ENCODE measurements at places on chromosomes 11 and 22.

DNA sequence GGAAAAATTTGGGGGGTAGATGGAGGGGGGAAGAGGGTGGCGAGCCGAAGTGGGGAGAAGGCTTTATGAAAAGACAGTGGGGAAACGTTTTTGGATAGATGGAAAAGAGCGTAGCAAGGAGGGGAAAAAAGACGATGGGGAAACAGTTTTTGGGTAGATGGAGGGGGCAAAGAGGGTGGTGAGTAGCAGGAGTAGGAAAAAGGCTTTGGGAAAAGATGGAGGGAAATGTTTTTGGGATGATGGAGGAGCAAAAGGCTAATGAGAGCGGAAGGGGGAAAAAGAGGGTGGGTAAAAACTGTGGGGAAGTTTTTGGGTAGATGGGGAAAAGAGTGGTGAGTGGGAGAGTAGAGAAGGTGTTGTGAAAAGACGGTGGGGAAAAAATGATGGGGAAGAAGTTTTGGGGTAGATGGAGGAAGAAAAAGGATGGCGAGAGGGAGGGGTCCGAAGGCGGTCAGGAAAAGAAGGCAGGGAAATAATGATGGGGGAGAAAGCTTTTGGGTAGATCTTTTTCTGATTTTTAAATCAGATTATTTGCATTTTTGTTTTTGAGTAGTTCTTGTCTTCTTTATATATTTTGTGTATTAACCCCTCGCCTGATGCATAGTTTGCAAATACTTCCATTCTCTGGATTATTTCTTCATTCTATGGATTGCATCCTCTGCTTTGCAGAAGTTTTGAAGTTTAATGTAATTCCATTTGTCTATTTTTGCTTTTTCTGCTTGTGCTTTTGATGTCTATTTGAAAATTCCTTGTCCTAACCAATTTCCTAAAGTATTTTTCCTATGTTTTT lies 115.3 kb upstream of the SERPIND1 start:
- no peak for DNase-seq

- no peak for DNase-seq
These were observed 1.1 kb upstream of the ADM start for GRCh38 chr11:10303558-10304363.

DNA sequence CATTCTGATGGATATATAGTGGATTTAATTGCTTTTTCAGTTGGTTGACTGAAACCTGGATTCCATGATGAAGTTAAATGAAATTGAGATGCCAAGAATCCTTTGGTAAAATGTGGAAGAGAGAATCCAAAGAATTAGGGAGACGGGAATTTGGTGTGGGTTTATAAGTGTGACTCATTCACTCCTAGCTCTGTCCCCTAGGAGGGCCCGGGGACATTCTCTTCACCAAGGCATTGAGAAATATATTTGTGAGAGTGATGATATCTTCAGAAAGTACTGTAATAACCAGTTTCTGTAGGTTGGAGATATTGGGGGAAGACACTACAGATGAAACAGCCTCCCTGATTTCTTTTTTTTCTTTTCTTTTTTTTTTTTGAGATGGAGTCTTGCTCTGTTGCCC lies 13.6 kb upstream of the PHOX2A start:
- DNase-seq, result no peak

- DNase-seq, result no peak
These were observed 4.3 kb downstream of the SHANK3 start for GRCh38 chr22:50676661-50677492.

DNA sequence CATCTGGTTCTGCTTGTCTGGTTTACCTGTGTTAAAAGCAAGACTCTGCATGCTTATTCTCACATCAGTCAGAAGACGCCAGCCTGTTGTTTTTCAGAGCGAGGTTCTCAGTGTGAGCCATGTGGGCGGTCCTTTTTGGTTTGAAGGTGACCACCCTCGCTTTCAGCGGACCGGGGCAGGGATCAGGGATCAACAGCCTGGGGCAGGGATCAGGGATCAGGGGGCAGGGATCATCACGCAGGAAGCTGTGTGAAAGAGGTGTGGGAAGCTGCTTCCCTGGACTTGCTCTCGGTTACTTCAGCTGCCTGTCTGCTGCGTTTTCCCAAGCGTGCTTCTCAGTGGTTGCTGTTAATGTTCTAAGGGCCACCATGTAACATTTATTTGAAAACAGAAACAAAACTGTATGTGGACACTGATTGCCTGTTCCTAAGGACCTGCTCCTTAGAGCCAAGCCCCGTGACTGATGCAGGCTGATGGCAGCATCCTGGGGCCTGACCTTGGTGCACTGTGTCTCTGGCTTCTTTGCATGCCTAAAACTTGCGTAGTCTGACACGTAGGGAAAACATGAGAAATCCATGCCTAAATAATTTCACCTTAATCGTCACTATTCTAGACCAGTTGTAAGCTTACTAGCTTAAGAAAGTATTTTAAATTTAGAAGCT lies 146.9 kb downstream of the ATXN10 start:
- no peak for DNase-seq

- no peak for DNase-seq
These were observed 691.1 kb downstream of the METTL15 start for GRCh38 chr11:28799316-28799715.

DNA sequence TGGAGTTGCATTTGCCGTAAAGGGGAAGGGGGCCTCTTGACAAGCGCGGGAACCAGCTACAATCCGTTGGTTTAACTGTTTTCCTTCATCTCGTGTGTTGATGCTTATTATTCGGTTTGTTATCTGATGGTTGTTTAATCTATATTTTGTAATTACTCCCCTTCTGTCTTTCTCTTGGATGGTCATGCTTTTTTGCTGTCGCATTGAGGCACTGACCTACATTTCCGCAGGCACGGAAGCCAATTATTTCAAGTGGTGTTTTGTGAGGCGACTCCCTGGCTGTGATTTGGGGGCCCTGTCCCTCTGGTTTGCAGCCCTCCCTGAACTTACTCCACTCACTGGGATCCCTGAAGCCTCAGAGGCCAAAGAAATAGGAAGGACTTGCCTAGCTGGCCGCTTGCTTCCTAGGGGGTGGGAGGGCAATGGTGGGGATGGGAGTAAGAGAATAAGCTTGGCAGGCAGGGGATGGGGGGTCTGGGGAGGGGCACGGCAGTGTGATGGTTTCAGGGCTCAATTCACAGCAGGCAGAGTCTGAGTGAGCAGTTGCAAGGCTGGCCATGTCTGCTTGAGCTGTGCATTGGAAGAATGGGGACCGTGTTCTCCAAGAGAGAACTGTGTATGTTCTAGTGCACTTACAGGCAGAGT lies 165.8 kb upstream of the B3GAT1 start:
- no peak for DNase-seq

- no peak for DNase-seq
These were observed 96.2 kb downstream of the RDX start for GRCh38 chr11:110200241-110200640.

GRCh38 chr11:24819006-24819405 lies 322.2 kb downstream of the LUZP2 start:
- DNase-seq, result no peak

DNA sequence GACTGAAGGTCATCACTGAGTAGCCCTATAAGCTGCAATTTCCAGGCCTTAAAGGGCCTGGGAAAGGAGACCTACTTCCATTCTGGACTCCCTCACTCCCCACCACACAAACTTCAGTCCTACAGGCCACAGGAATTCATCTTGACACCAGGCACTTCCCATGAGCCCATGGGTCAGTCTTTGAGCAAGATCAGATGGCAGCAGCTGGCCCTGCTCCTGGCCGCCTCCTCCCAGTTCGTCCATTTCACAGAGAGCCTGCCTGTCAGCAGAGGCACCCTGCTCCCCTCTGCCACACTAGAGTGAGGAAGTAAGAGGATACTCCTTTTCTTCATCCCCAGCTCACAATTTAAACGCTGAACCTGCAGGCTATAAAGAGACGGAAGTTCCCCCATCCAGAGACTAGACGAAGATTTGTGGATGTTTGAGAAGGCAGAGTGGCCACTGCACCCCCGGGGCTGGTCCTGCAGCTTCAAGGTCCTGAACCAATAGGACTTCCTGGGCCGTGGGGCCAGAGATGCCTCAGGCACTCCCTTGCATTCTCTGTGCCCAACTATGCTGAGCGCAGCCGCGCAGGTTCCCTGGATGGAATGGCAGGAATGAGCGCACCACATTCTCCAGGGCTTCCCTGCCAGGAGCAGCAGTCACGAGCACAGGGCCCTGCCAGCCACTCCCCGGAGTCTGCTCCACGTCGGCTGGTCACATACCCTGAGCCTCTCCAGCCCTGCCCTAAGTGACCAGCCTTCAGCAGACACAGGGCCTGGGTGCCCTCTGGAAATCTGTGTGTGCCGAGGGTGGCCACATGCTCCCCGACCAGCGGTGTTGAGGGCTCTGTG lies 33.5 kb upstream of the BID start:
- no peak for DNase-seq

DNA sequence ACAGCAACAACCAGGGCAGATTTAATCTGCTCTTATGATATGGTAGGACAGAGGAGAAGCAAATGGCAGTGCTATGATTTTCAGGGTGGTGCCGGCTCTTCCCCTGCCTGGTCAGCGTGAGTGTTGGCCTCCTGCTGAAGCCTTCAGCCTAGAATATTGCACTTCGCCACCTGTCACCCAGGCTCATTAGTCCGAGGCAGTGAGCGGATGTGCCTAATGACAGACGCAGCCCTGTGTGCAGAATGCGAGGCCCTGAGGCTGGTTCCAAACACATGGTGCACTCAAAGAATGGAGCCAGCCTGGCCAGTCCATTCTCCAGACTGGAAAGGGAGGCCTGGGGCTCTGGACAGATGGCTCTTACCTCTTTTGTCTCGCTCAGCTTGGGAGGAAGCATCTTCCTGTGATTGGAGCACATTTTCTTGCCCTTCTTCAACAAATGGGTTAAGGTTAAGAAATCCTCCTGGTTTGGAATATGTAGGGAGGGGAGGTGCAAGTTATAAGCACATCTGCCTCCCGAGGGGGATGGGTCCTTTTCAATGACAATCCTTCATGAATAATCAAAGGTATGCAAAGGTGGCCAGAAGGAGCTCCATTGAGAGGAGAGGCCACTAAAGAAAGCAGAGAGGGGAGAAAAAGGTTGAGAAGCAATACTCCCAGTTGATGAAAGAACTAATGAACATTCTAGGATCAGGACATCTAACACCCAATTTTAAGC lies 39.7 kb upstream of the GALNT18 start:
- no peak for DNase-seq

- DNase-seq, result no peak
These were observed at the start of gene MMP27 for GRCh38 chr11:102705626-102706025. MMP27 (minus strand) TSS chr11:102705769; CDS start chr11:102705714, 55 bp downstream.

DNA sequence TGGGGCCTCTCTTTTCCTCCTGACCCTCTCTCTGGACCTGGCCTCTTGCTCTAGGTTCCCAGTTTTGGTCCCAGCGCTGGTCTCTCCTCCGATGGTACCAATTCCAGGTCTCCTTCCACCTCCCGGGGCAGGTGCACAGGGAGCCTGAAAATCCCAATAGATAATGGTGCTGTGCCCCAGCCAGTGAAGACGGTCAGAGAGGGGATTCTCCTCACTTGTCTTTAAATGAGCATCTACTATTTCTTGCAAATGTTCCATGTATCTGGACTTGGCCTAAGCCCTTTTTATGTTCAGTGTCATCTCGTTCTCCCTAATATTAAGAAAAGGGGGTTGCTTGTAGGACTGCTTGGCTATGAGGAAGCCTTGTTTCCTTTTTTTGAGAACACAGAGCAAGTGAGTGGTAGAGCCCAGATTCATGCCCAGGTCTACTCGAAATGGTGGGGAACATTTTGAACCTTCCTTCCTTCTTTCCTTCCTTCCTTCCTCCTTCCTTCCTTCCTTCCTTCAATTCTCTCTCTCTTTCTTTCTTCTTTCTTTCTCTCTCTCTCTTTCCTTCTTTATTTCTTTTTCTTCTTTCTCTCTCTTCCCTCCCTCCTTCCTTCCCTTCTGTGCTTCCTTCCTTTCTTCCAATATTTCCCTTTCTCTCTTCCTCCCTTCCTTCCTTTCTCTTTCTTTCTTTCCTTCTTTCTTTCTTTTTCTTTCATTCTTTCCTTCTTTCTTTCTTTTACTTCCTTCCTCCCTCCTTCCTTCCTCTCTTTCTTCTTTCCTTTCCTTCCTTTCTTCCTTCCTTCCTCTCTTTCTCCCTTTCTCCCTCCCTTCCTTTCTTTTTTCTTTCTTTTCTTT lies 620 bp downstream of the APOBEC3A start:
- no peak for DNase-seq

- no peak for DNase-seq
These were observed 63.4 kb downstream of the MYO7A start for GRCh38 chr11:77191429-77191822.

DNA sequence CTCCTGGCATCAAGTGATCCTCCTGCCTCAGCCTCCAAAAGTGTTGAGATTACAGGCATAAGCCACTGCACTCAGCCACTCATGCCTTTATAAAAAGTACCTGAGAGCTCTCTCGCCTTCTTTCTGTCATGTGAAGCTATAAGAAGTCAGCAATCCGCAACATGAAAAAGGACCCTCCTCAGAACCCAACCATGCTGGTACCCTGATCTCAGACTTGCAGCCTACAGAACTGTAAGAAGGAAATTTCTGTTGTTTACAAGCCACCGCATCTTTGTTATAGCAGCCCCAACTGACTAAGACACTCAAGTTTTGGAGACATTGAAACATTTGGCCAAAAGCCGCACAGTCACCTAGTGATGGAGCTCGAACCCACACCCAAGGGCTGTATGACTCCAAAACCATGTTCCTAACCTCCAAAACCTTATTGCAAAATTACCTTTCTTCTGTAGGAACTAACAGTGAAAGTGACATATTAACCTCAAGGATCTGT lies 8.9 kb downstream of the PACSIN2 start:
- no peak for DNase-seq

DNA sequence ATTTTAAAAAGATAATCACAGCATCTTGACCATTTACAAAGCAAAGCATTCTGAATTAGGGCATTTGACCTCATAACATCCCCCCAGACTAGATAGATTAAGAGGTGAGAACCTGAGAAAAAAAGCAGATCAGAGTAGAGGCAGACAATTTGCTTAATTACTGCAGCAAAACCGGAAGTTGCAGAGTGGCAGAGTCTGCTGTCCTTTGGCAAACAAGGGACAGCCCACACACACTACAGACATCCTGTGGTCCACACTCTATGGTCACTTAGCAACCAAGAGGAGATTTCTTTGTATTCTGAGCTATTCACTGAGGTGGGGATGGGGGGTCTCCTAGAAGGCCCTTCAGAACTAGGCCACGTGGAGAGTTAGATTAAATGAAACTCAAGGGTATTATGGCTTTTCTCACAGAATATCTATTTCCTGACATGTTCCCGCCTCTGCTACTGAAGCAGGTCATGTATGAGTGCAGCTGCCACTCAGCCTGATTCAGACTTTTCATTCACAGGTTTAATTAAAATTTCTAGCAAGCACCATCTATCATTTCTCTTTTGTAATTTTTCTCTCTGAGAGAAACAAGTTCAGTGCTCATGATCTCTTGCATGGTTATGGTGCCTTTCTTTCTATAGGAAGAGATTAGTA lies 48.5 kb downstream of the SVIP start:
- no peak for DNase-seq

- DNase-seq, result peak; percentile 59
These were observed 11.8 kb upstream of the MIEF1 start for GRCh38 chr22:39490135-39490798.

GRCh38 chr22:37146051-37146385 lies 3.7 kb downstream of the IL2RB start:
- DNase-seq, result no peak

GRCh38 chr11:35980686-35981390 lies 37.0 kb downstream of the LDLRAD3 start:
- DNase-seq, result no peak

- DNase-seq, result no peak
These were observed 791 bp downstream of the EI24 start for GRCh38 chr11:125569915-125570621.

GRCh38 chr11:79237703-79238102 lies 203.1 kb downstream of the TENM4 start:
- no peak for DNase-seq

- no peak for DNase-seq
These were observed 49.6 kb downstream of the NUP98 start for GRCh38 chr11:3747704-3748103.

Data from activated CD8-positive, alpha-beta memory T cell treated with anti-CD3 and anti-CD28 coated beads for 1 hour (primary cell).